Activated effector memory CD4-positive, alpha-beta T cell treated with Interleukin-2 at 50 U/mL for 16 hours (primary cell): ENCODE measurements at places on chromosomes 1 and 21.

GRCh38 chr1:72060466-72061245 lies 221.7 kb downstream of the NEGR1 start:
- DNase-seq = no peak

GRCh38 chr1:84353695-84354094 lies 44.6 kb upstream of the DNASE2B start:
- DNase-seq = no peak

DNA sequence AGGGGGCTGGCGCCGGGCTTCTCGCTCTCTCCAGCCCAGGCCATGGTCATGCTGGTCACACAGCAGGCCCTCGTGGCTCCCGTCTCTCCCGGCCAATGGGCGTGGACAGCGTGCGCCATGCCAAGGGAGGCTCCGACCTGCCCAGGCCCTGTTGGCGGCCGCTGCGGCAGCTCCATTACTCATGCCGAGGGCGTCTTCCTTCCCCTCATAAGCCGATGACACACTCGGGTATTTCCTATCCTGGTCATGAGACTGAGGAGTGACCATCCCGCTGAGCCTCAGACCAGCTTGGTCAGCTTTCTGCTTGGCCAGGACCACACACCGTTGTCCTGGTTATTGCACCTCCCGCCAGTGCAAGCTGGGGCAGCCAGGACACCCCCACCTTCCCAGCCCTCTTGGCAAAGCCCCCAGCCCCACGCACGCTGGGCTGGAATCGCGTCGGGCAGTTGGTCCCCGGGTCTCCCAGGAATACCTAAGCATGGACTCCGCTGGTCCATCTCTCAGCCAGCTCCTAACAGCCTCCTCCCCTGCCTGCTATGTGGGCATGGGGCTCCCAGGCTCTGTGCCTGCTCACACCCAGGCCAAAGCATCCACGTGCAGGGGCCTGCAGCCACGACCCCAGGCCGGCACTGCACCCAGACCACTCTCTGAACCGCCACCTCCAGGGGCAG lies 49.8 kb downstream of the ARHGEF16 start:
- no peak for DNase-seq

DNA sequence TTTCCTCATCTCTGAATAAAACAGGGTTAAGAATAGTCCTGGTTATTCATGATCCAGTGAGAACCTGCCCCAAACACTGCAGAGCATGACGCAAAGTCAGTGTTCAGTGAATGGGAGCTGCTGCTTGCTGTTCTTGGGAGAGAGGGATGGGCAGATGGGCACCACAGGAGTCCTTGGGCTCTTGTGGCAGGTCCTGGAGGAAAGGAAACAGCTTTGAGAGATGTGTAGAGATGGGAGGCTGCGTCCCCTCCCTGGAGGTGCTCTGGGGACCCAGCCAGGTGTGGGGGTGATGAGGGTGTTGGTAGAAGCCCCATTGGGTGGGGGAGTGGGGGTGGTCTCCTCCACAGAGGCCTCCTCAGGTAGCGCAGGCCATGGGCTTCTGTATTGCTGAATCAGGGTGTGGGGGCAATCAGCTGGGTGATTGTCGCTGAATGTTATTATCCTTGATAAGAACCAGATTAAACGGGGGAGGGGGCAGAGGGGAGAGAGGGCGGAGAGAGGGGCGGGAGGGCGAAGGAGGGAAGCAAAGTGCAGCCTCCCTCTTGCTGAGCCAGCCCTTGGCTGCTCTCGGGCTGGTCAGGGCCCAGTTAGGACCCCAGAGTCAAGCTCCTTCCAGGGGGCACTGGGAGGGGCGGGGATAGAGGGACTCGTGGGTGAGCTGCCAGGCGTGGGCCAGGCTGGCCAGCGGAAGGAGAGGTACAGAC lies 22.9 kb upstream of the CASZ1 start:
- no peak for DNase-seq
